ENCODE measurements at places on chromosomes 5 and 9.
A peak's percentile ranks its signal among the peaks of the same experiment; 100 is the strongest.

- DNase-seq: no peak
These were observed 12.1 kb downstream of the SEMA5A start for GRCh38 chr5:9533562-9534364.

GRCh38 chr5:34014626-34015025 lies 6.8 kb upstream of the AMACR start:
- no peak for DNase-seq

GRCh38 chr9:125754096-125754495 lies 6.9 kb downstream of the PBX3 start:
- DNase-seq: no peak

GRCh38 chr5:142548739-142549275 lies 137.1 kb downstream of the FGF1 start:
- peak; percentile 38 for DNase-seq

DNA sequence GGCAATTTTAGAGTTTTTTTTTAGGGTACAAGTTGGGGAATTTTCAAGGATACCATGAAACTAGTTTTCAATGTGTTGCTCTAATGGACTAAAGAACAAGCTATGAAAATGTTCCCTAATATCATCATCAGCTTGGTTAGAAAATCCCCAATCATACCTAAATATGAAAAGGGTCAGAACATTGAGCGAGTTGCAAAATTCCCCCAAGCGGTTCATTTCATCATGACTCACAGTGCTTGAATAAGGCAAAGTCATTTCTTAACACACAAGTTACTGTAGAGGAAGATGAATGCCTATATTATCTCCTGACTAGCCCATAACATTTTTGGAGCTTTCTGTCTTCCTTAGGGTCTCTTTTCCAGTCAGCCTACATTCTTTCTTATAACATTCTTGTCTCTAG lies 62.7 kb downstream of the ST8SIA4 start:
- DNase-seq: peak; percentile 73

- DNase-seq: no peak
These were observed 48.5 kb upstream of the DAB2 start for GRCh38 chr5:39473156-39473775.

- DNase-seq: no peak
These were observed 15.4 kb downstream of the IER5L start for GRCh38 chr9:129162497-129163197.

GRCh38 chr5:143886651-143887638 lies 75.0 kb downstream of the HMHB1 start:
- no peak for DNase-seq

DNA sequence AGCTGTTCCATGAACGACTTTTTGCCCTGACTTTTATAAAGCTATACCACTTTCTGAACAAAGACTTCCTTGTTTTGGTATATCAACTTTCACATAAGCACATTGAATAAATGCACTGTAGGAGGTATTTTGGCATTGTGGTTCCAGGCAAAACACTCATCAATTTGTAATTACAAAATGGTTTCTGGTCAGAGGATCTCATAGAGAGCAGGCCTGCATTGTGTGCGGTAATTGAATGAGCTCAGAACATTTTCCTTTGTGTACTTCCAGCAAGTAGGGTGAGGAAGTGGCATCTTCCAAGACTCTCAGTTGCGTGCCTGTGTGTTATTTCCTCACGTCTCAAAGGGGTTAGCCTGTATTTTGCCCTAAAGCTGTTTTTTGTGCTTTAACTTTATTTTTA lies 89.2 kb downstream of the PDE6A start:
- DNase-seq: no peak

DNA sequence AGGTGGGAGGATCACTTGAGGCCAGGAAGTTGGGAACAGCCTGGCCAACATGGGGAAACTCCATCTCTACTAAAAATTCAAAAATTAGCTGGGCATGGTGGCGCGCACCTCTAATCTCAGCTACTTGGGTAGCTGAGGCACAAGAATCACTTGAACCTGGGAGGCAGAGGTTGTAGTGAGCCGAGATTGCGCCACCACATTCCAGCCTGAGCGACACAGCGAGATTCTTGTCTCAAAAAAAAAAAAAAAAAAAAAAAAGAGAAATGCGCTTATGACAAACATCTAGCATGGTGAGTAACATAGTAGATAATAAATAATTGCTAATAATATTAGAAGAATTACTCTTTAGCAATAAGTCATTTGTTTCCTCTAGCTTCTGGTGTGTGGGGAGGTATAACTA lies 25.9 kb downstream of the RUSC2 start:
- no peak for DNase-seq

DNA sequence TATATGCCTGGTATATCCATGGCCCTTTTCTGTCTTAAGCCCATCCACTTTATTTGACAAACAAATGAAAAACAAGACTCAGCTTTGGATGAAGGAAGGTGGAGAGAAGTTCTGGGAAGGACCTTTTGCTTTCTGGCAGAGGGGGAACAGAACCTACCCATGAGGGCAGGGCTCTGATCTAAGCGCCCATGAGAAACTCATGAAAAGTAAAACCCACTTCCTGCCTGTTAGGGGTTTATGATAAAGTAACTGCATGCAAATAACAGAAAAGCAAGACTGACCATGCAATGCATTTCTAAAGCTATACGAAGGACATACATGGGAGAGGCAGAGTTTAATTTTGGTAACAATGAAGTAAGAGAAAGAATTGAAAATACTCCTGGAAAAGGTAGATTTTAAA lies 181.9 kb upstream of the ADRA1B start:
- DNase-seq: no peak

- no peak for DNase-seq
These were observed 101.5 kb downstream of the GCNT1 start for GRCh38 chr9:76560481-76560922.
